ENCODE measurements at places on chromosomes 1 and 21.

DNA sequence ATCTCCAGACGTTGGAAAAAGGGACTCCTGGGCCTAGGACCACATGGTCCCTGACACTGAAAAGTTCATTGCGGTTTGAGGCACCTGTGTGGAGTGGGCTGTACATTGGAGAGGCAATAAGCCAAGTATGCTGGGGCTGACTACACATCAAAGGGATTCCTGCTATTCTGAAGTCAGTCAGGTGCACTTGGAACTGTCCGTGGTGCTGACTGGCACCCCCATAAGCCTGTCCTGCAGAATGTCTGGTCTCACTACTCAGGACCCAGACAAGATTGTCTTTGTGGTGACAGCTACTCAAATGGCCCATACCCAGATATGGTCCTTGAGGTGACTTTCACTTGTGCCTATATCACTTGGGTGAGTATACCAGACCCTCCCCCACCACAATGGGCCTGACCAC, 150.6 kb downstream of the RWDD3 start:
- peak; percentile 74 for DNase-seq

DNA sequence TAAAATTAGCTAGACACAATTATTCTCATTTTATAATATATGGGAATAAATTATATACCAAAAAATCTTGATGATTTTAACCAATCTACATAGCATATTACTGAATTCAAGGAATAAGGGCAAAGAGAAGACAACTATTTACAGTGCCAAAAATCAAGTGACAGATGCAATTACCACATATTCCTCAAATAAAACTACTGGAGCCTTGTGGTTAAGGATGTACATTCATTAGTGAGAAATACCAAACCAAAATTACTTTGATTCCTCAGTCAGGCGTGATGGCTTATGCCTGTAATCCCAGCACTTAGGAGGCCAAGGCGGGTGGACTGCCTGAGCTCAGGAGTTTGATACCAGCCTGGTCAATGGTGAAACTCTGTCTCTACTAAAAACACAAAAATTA, 68.8 kb upstream of the RBM34 start:
- DNase-seq, result no peak

GRCh38 chr21:41141031-41141457, 26.9 kb upstream of the BACE2 start:
- no peak for DNase-seq

GRCh38 chr1:208141610-208142192, 102.5 kb downstream of the PLXNA2 start:
- DNase-seq, result no peak
